Left colon (tissue), 2 donors: ENCODE measurements at places on chromosomes 2 and 18.
A peak's percentile ranks its signal among the peaks of the same experiment; 100 is the strongest.

- no peak for DNase-seq
These were observed 115.2 kb downstream of the MTCL1 start for GRCh38 chr18:8820396-8821082.

DNA sequence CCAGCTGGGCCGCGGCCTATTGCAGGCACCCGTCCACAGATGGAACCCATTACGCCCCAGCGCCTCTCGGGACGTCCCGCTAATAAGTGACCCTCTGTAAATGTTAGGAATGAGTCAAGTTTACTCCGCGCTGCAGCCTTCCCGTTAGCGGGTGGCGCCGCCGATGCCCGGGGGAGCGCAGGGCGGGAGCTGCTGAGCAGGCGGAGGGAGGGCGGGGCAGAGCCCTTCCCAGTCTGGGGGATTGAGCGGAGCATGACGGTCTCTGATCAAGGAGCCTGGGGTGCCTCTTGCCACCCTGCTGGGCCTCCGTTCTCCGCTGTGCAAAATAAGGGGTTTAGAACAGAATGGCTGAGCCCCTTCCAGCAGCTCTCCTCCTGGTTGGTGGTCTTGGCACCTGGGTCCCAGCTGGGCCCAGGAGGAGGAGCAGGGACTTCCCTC lies 10.5 kb downstream of the CROCC2 start:
- DNase-seq, result peak; percentile 24

DNA sequence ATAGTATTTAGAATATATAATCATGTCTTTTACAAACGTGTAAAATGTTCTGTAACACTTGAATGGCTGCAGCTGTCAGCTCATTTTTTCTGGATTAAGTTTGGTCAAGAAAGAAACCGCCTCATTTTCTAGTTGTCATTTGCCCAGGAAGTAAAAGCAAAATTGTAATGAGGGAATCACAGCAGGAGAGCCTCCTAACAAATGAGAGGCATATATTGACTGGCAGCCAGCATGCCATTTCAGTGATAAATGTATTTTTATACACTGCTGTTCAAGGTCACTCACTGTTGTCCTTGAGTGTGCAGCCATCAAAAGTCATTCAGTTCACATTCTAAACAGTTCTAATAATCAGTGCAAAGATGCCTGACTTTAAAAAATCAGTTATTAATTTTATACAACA lies 144.3 kb upstream of the BOD1L2 start:
- DNase-seq, result no peak

DNA sequence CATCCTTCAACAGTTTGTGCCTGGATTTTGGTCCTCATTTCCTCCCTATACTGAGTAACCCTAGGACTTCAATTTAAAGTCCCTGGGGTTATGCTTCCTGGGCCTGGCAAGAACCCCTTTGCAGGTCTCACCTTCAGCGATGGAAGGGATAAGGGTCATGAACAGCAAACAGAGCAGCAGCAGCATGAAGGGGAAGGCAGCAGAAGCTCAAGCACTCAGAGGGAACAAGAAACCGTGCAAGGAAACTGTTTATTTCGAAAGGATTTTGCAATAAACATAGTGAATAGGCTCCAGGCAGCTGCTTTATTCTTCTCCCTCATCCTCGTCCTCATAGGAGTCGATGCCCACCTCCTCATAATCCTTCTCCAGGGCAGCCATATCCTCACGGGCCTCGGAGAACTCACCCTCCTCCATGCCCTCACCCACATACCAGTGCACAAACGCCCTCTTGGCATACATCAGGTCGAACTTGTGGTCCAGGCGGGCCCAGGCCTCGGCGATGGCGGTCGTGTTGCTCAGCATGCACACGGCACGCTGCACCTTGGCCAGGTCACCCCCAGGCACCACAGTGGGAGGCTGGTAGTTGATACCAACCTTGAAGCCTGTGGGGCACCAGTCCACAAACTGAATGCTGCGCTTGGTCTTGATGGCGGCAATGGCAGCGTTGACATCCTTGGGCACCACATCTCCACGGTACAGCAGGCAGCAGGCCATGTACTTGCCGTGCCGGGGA lies 2.8 kb upstream of the TUBA4B start:
- peak; percentile 33 for DNase-seq

GRCh38 chr18:65230311-65230710 lies 520.5 kb upstream of the CDH7 start:
- no peak for DNase-seq

DNA sequence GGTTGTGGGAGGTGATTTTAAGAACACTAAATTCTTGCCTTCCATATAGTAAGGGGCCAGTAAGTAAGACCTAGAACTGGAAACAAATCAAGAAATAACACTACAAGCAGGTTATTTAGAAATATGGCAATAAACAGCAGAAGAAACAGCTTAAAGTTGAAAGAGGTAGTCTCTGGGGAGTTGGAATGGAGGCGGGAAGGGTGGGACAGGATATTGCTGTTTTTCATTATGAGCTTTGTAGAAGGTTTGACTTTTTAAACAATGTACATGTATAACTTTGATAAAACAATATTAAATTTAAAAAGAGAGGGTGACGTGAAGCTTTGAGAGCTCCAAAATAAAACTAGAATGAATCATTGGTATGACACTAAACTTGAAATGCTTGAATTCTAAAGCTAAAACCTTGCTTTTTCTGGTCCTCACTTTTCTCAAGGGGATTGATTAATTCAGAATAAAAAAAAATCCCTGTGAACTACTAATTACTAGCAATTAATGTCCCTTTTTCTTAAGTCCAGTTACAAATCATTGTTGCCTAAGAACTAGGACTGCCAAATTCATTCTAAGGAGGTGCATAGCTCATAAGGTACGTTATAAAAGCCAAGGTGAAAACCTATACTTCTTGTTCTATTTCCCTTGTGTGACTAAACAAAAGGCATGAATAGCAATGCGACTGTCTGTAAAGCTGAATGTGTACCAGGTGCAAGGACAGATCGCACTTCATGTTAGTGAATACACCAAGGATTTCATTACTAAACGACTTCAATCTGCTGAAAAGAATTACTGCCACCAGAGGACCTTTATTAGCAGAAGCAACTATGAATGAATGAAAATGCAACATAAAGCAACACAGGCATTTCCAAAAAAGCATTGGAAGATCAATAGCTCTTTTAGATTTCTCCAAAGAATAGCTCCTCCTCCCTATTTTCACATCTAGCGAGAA lies 177.5 kb downstream of the RBM43 start:
- DNase-seq, result no peak

- no peak for DNase-seq
These were observed 60.3 kb upstream of the SP3 start for GRCh38 chr2:174025271-174026121.

- no peak for DNase-seq
These were observed 7.0 kb downstream of the C2orf81 start for GRCh38 chr2:74414441-74414840.

DNA sequence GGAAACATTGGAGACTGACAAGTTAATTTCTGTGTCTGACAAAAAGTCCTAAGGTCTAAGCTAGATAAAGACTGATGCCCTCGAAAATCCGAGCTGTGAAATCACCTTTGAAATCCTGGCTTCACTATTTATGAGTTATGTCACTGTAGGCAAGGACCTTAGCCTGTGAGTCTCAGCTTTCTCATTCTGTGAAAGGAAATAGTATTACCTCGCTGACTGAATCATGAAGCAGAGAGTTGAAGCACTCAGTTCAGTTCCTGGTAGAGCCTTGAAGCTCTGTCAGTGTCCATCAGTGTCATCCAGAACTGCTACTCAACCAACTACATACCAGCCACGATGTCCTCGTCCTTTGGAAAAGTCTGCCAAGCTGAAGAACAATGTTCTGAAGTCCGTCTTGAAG lies 1025.6 kb upstream of the GYPC start:
- DNase-seq, result no peak

DNA sequence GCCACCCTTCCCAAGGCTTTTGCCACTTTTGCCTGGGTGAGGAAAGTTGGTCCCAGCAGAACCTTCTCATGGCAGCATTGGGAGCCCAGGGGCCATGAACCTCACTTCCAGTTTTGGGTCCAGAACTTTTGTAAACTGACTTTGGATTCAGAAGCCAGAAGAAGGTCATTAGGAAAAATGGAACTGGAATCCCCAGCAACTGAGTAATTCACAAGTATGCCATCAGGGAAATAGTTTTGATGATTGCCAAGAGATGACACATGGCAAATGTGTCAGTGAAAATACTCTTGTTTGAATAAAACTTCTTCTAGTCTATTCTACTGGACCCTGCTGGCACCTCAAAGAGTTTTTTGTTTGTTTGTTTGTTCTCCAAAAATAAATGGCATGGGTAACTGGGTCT lies 203.7 kb downstream of the SETBP1 start:
- no peak for DNase-seq

DNA sequence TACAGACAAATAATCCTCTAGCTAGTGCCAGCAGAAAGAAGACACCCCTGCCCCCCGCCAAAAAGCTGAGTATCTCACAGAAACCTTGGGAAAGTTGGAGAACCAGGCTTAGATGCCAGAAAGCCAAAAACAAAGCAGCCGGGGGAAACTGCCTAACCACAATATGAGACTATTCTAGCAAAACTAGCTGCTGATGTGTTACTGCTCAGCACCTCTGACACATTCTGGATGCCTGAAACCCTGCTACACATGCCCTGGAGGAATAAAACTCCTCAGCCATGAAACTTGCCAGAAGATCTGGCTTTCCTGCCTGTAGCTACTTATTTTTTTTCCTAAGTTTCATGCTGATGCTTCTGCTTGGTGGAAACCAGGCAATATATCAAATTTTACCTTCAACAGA lies 122.7 kb upstream of the GCFC2 start:
- no peak for DNase-seq

DNA sequence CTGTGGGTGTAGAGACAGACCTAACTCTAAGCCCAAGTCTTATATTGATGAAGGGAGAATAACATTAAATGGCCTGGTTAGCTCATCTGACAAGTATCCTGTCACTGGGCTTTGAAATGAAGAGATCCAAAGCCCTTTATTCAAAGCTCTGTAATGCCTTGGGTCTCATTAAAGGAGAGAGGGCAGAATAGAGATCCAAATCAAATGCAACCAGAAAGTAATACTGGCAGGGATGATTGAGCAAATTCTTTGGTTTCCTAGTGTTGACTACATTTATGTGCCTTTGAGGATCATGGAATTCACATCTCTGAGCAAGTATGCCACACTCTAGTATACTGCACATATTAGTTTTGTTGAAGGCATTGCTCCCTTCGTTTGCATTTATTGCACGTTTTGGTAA lies 147.9 kb upstream of the CAVIN2 start:
- DNase-seq, result no peak
